ENCODE measurements at places on chromosomes 5 and 9.
A peak's percentile ranks its signal among the peaks of the same experiment; 100 is the strongest.

GRCh38 chr5:126523818-126524510 is 71.1 kb downstream of the ALDH7A1 start:
- no peak for DNase-seq

GRCh38 chr5:162573758-162574157 is 506.2 kb downstream of the GABRG2 start:
- DNase-seq, result no peak

GRCh38 chr9:2337131-2337530 is 284.5 kb upstream of the VLDLR start:
- DNase-seq, result no peak

DNA sequence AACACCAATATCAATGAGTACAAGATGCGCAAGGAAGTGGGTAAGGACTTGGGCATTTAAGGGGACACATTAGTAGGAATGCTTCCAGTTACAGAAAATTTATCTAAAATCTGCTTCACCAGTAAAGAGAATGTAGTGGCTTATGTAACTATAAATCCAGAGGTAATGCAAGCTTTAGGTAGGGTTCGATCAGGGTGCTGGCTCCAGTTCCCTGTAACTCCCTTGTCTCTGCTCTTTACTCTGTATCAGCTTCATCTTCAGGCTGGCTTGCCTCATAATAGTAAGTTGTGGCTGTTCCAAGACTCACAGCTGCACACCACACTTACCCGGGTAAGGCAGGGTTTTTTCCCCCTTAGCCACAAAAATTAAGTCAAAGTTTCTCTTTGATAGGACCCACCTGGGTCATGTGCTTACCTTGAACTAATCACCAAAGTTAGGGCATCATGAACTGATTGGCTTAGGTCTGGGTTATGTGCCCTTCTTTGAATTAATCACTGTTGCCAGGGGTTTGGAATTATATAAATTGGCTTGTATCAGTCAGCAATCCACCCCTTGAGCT is 35.5 kb downstream of the ARHGEF37 start:
- DNase-seq, result no peak

- no peak for DNase-seq
Observed at GRCh38 chr5:133783481-133783880, 171.1 kb upstream of the FSTL4 start.

DNA sequence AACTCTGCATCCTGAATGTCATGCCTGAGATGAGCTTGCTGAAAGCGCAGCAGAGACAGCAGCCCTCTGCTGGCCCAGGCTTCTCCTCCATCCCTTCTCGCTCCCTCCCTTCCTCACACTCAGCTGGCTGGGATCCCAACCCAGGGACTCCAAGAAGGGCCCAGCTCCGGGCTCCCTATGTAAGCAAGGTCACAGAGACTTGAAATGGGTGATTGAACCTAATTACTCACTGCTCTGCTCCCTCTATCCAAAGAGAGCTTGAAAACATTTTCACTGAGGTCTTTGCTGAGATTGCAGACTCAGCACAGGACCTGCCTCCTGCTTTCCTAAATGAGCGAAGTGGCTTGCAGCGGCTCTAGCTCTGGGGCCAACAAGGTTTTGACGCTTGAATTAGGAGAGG is 42.8 kb downstream of the RAPGEF1 start:
- DNase-seq, result no peak

DNA sequence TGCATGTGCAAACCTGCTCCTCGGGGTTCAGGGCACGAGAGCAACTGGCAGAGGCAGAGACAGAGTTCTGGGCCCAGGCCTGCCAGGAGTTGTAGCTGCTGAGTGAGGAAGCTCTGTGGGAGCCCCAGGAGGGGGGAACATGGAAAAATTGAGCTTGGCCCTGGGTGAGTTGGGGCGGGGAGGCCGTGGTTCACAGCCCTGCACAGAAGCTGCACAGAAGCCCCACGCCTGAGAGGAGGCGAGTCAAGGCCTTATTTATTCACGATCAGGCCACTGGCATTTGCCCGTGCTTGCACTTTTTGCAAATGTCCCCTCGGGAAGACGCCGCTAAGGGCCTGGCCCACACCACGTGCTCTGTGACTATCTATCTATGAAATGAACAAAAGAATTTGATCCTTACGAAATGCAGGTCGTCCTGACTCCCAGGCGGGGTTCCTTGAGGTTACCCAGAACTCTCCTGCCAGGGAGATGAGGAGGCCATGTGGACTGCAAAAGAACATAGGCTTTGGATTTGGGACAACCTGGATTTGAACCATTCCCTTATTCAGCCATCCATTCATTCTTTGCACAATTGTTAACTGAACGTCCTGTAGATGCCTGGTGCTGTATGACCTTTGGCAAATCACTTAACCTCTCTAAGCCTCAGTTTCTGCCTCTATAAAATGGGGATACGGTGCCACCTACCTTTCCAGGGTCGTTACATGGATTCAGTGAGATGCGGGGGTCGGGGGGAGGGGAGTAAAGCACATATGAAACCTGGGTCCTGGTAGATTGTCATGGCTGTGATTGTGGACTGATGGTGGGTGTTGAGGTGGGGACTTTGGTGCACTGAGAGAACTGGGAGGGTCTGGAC is 17.9 kb downstream of the COL27A1 start:
- DNase-seq, result no peak

DNA sequence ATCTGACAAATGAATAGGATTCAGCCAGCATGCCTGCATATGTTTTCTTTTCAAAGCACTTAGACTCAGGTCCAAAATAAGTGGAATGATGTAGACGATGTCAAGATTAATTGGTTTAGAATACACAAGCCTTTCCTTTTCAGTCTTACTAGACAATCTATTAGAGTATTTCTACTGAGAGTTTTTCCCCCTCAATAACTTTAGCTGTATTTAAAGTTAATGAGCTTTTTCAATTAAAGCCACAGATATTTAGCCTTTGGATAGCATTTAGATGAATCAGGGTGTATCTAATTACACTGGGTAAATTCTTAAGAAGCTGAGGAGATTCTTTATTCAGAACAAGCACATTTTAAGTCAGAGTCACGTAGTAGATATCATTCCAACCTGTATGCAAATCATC is 198.7 kb upstream of the MPDZ start:
- no peak for DNase-seq

GRCh38 chr5:121719255-121719654 is 132.4 kb upstream of the FTMT start:
- DNase-seq, result no peak

GRCh38 chr5:11289733-11290132 is 528.7 kb upstream of the DAP start:
- DNase-seq, result no peak

- DNase-seq, result no peak
Observed at GRCh38 chr5:156715287-156715686, 134.8 kb upstream of the PPP1R2B start.

DNA sequence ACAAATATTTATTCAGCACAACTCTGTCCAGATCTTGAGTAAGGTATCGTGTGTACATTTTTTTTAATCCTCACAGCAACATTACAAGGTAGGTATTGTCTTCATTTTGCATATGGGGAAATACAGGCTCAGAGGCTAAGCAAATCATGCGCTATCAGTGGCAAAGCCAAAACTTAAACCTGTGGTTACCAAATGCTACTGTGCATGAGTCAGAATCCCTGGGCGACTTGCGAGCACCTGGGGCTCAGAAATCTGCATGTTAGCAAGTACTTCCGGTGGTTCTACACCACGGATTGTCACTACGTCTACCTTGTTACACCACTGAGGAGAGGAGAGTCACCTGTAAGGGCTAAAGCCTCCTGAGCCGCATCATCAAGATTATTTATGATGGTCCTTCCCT is 21.3 kb downstream of the C5orf58 start:
- DNase-seq, result peak; percentile 87

GRCh38 chr5:52887066-52887465 is 99.3 kb downstream of the ITGA1 start:
- no peak for DNase-seq

DNA sequence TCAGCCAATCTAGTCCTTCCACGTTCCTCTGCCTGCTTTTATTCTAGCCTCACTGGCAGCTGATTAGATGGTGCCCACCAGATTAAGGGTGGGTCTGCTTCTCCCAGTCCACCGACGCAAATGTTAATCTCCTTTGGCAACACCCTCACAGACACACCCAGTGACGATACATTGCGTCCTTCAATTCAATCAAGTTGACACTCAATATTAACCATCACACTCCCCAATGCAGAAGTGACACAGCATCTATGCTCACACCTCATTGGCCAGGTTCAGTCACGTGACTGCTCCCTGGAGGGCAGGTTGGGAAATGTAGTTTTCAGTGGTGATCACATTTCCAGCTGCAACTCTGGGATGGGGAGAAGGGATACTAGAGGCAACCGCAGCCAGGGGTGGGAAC is 13.0 kb downstream of the SUSD3 start:
- no peak for DNase-seq

GRCh38 chr5:13133951-13134350 is 810.5 kb downstream of the DNAH5 start:
- DNase-seq, result no peak

- no peak for DNase-seq
Observed at GRCh38 chr5:99063737-99064136, 134.9 kb upstream of the CHD1 start.

DNA sequence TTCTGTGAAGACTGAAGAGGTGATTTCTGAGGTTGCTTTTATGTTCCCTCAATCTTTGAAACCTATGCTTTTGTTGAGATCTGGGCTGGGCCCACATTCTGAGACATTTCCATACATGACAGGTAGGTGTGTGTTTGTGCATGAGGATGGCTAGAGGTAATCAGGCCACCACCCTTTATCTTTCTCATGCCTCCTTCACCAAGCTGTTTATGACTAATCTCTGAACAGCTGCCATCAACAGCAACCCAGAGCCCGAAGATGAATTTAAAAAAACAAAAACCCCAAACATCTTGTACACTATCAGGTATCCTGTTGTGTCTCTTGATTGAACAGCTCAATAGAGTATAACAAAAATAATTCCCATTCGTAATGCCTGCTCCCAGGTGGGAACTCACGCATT is 12.6 kb upstream of the C5orf46 start:
- no peak for DNase-seq

DNA sequence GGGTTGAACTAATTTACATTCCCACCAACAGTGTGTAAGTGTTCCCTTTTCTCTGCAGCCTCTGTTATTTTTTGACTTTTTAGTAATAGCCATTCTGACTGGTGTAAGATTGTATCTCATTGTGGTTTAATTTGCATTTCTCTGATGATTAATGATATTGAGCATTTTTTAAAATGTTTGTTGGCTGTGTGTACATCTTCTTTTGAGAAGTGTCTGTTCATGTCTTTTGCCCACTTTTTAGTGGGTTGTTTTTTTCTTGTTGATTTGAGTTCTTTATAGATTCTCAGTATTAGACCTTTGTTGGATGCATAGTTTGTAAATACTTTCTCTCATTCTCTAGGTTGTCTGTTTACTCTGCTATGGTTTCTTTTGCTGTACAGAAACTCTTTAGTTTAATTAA is 101.6 kb downstream of the NIPBL start:
- no peak for DNase-seq

GRCh38 chr5:96347502-96348292 is 85.4 kb downstream of the PCSK1 start:
- no peak for DNase-seq

DNA sequence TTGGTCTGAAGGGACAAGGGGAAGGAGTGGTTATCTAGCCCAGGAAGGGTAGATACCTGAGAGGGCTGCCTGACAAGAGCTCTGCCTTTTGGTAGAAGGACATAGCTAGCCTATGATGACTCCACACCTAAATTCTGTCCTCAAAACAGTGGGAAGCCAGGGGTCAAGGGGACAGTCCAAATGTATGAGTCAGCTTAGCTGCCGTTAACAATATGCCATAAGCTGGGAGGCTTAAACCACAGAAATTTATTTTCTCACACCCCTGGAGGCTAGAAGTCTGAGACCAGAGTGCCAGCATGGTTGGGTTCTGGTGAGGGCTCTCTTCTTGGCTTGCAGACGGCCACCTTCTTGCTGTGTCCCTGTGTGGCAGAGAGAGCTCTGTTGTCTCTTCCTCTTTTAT is 306.4 kb downstream of the NTRK2 start:
- DNase-seq, result no peak

- DNase-seq, result no peak
Observed at GRCh38 chr9:74771672-74772071, 116.0 kb downstream of the TRPM6 start.

GRCh38 chr5:65203746-65204145 is 278.0 kb downstream of the ADAMTS6 start:
- no peak for DNase-seq

- no peak for DNase-seq
Observed at GRCh38 chr5:160029540-160030139, 20.7 kb downstream of the TTC1 start.

DNA sequence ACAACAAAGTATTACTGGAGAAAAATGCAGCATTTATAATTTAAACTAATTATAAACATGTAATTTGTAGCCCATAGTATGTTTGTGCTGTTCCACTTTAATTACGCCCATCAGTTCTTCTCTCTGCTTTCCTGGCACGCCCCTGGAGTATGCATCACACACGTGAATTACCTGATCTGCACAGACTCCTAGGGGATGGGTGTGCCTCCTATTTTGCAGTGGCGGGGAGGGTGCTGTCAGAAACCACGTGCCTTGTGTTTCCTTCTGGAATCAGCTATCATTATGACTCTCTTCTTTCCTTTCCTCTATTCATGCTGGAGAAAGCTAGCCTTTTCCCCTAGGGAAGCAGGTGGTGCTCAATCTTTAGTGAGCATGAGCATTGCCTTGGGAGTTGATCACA is 43.3 kb downstream of the RPS23 start:
- no peak for DNase-seq

GRCh38 chr9:20593105-20593504 is 29.2 kb downstream of the MLLT3 start:
- no peak for DNase-seq

- DNase-seq, result no peak
Observed at GRCh38 chr5:82348784-82349425, 70.8 kb upstream of the RPS23 start.

GRCh38 chr9:88991066-88992034 is at the start of gene S1PR3:
S1PR3 (plus strand) TSS chr9:88991468; CDS start chr9:89001201, 9,733 bp downstream.
- no peak for DNase-seq

DNA sequence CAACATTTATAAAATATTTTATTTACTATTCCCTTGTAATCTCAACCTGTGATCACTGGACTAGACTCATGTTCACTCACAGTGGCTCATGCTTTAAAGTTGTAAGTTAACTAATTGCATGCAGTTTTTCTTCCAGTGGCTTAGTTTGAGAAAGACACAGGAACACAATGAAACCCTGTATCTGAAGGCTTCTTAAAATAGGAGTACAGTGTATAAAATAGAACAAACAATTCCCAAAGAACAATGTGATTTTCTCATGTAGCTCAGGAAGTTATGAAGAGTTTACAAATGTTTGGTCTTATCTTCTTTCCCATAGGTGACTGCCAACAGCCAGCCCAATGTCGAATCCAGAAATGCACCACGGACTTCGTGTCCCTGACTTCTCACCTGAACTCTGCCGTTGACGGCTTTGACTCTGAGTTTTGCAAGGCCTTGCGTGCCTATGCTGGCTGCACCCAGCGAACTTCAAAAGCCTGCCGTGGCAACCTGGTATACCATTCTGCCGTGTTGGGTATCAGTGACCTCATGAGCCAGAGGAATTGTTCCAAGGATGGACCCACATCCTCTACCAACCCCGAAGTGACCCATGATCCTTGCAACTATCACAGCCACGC is 5.9 kb downstream of the RGMB start:
- DNase-seq, result no peak
